ENCODE measurements at places on chromosomes 16 and 17. TPM values are rescaled to one million over a fixed set of nuclear protein-coding genes. Genes with fewer than 3 reads are reported as not detected.

WFIKKN2 gene
- total RNA-seq: 1.1 TPM

STXBP4 gene
- 16.5 TPM for total RNA-seq

ACSM3 gene
- total RNA-seq: 3.1 TPM

DOC2A gene
- total RNA-seq: 10.2 TPM

TAT gene
- total RNA-seq: not detected

All from H9 (cell line).